ENCODE measurements at places on chromosomes 4 and X. TPM values are rescaled to one million over a fixed set of nuclear protein-coding genes. Genes with fewer than 3 reads are reported as not detected.

SCD5 gene
- 34.4 TPM for polyA plus RNA-seq

AASDH gene
- polyA plus RNA-seq = 29.5 TPM

ASB11 gene
- polyA plus RNA-seq = 0.17 TPM

MAOA gene
- polyA plus RNA-seq = 54.2 TPM

RAB33A gene
- polyA plus RNA-seq = 0.90 TPM

MXD4 gene
- 113 TPM for polyA plus RNA-seq

SPACA5 gene
- 0.49 TPM for polyA plus RNA-seq

NWD2 gene
- polyA plus RNA-seq = 0.01 TPM

CLRN2 gene
- not detected for polyA plus RNA-seq

All from left lung (tissue), 14 donors.